ENCODE measurements at places on chromosomes 13 and 19.

DNA sequence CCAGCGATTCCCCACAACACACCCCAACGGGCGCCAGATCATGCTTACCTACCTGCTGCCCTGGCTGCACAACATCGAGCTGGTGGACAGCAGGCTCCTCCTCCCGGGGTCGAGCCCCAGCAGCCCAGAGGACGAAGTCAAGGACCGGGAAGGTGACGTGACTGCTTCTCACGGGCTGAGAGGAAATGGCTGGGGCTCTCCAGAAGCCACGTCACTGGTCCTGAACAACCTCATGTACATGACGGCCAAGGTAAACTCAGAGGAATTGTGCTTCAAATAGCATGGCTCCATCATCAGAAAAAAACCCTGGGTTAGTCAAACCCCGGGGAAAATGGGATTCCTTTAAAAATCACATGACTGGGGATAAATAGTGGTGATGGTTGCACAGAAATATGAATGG is 106.3 kb downstream of the ZAR1L start:
- no peak for DNase-seq

DNA sequence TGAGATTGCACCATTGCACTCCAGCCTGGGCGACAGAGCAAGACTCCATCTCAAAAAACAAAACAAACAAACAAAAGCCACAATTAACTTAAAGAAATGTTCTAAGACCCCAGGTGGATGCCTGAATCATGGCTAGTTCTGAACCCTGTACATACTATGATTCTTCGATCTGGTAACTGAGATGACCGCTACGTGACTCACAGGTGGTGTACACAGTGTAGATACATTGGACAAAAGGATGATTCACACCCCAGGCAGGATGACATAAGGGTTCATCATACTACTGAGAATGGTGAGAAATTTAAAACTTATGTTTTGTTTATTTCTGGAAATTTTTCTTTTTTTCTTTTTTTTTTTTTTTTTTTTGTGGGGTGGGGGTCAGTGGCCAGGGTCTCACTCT is 6.5 kb downstream of the ZNF426 start:
- no peak for DNase-seq

GRCh38 chr13:40153516-40153915 is 498.1 kb downstream of the COG6 start:
- no peak for DNase-seq

- no peak for DNase-seq
Observed at GRCh38 chr19:55466241-55466614, 1.7 kb upstream of the C19orf85 start.

- no peak for DNase-seq
Observed at GRCh38 chr19:15292140-15292539, 40.2 kb downstream of the BRD4 start.
